Nephron progenitor cell (in vitro differentiated cells): ENCODE measurements at places on chromosomes 12 and 14.

- no peak overlapping the region for H3K27ac ChIP-seq
- H3K4me3 ChIP-seq = no peak overlapping the region
- peaks cover 4% of the 10 kb centered on the region for H3K27me3 ChIP-seq
- no peaks in the 10 kb centered on the region for H3K4me1 ChIP-seq
Observed at GRCh38 chr12:82593143-82593542, 93.6 kb upstream of the TMTC2 start.

DNA sequence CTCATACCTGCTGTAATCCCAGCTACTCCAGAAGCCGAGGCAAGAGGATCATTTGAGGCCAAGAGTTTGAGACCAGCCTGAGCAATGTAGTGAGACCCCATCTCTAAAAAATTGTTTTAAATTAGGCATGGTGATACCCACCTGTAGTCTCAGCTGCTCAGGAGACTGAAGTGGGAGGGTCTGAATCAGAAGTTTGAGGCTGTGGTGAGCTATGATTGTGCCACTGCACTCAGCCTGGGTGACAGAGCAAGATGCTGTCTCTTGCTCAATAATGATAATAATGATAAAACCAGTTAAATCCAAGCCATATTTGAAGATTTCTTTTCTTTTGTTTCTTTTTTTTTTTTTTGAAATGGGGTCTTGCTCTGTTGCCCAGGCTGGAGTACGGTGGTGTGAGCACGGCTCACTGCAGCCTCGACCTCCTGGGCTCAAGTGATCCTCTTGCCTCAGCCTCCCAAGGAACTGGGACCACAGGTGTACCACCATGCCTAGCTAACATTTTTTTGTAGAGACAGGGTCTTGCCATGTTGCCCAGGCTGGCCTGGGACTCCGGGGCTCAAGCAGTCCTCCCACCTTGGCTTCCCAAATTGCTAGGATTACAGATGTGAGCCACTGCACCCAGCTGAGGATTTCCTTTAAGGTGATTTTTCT lies 12.8 kb downstream of the PSMA6 start:
- H3K27ac ChIP-seq = no peak overlapping the region
- H3K27me3 ChIP-seq = peaks cover 3% of the 10 kb centered on the region
- H3K36me3 ChIP-seq = peaks cover 51% of the 10 kb centered on the region
- no peaks in the 10 kb centered on the region for H3K4me1 ChIP-seq

DNA sequence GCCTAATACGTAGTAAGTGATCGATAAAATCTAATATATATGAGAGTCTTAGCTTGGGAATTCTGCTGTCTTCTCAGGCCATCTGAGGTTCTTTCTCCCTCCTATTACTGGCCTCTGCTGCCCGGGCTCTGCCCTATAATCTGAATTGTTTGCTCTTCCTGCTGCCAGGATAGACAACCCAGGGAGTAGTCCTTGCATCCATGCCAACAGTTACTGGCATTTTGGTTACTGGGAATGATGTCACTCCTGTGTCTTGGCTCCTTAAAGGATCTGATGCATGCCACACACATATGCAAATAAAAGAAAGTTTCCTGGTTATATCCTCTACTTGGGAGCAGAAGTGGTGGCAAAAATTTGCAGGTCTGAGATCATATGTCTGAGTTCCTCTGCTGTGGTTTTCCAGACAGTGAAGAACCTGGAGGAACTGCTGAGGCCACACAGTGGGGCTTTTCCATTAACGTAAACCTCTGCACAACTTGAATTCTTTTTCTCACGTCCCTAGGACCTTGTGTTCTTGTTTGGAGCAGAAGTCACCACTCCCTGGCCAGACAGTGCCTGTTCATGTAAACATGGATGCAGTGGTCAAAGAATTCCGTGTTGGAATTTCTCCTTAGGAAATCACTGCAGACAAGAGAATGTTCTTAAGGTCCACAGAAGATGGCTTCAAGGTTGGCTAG lies 320.6 kb upstream of the TBX3 start:
- peaks cover 27% of the 10 kb centered on the region for H3K4me1 ChIP-seq
- peaks cover 25% of the 10 kb centered on the region for H3K27me3 ChIP-seq
- no peak overlapping the region for H3K27ac ChIP-seq
- DNase-seq = no peak
- H3K4me3 ChIP-seq = no peak overlapping the region

GRCh38 chr12:11901701-11902524 lies 168.8 kb upstream of the BCL2L14 start:
- peaks cover 18% of the 10 kb centered on the region for H3K27me3 ChIP-seq
- H3K27ac ChIP-seq = no peak overlapping the region
- no peak overlapping the region for H3K4me3 ChIP-seq
- H3K36me3 ChIP-seq = no peaks in the 10 kb centered on the region
- no peaks in the 10 kb centered on the region for H3K4me1 ChIP-seq
- no peak for DNase-seq

- H3K27me3 ChIP-seq = no peaks in the 10 kb centered on the region
- DNase-seq = no peak
- no peak overlapping the region for H3K27ac ChIP-seq
Observed at GRCh38 chr14:34426313-34427295, 35.4 kb downstream of the SPTSSA start.

- H3K27ac ChIP-seq = no peak overlapping the region
- DNase-seq = no peak
- peaks cover 23% of the 10 kb centered on the region for H3K36me3 ChIP-seq
- H3K4me1 ChIP-seq = peaks cover 5% of the 10 kb centered on the region
Observed at GRCh38 chr12:113322343-113322742, 12.6 kb downstream of the SLC8B1 start.

- H3K4me3 ChIP-seq = no peak overlapping the region
- H3K36me3 ChIP-seq = no peaks in the 10 kb centered on the region
- H3K27ac ChIP-seq = no peak overlapping the region
- peaks cover 13% of the 10 kb centered on the region for H3K4me1 ChIP-seq
Observed at GRCh38 chr14:101113108-101113612, 209.6 kb upstream of the RTL1 start.

- no peak for DNase-seq
- no peak overlapping the region for H3K4me3 ChIP-seq
- H3K4me1 ChIP-seq = peaks cover 11% of the 10 kb centered on the region
- H3K36me3 ChIP-seq = no peaks in the 10 kb centered on the region
- peaks cover 10% of the 10 kb centered on the region for H3K27me3 ChIP-seq
Observed at GRCh38 chr14:65904988-65905387, 492.5 kb downstream of the FUT8 start.

DNA sequence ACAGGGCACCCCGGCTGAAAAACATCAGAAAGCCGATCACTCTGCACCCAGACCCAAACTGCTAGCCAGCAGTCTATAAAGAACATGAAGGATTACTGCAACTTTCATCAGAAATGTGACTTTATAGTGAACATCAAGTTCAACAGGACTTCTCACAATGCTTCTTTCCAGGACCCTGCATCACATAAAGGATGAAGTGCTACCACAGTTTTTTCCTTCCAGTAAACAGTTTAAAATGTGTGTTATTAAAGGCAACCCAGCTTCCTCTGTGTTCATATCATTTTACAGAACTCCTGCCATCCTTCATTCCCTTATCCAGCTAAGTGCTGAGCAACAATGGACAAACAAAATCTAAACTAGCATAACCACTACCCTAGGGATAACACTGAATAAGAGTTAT lies 280.3 kb upstream of the DIO2 start:
- H3K4me1 ChIP-seq = peaks cover 6% of the 10 kb centered on the region
- H3K36me3 ChIP-seq = no peaks in the 10 kb centered on the region
- H3K4me3 ChIP-seq = no peak overlapping the region
- no peak overlapping the region for H3K27ac ChIP-seq
- H3K27me3 ChIP-seq = peaks cover 3% of the 10 kb centered on the region

- H3K4me1 ChIP-seq = peaks cover 21% of the 10 kb centered on the region
- no peaks in the 10 kb centered on the region for H3K27me3 ChIP-seq
- H3K36me3 ChIP-seq = no peaks in the 10 kb centered on the region
Observed at GRCh38 chr14:80364274-80364673, 153.0 kb upstream of the DIO2 start.

DNA sequence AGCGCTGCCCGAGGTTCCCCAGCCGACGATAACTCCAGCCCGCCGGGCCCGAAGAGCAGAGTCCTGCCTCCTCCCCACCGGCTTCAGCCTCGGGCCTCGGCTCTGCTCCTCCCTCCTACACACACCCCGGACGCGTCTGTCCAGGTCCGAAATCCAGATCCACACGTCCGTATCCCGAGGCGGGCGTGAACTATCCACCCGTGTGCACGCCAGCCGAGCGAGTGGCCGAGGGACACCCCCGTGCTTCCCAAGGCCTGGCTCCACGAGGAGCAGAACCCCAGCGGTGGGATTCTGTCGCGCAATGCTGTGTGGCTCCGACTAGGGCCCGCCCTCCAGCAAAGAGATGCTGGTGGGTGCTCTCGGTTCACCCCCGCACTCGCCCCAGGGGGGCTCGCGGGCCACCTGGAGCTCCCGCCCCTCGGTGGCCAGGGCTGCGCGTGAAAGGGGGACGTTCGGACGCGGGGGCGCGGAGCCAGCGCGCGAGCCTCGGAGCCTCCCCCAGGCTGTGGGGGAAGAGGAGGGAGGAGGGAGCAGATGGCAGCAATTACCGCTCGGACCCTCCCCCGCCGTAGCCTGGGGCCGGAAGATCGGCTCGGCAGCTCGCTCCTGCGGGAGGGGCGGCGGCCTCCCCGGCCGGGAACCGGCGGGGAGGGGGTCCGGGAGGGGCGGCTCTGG lies 18.9 kb upstream of the ANKRD33 start:
- peaks cover 13% of the 10 kb centered on the region for H3K27me3 ChIP-seq
- H3K4me1 ChIP-seq = peaks cover 94% of the 10 kb centered on the region
- DNase-seq = peak; percentile 65
- H3K27ac ChIP-seq = no peak overlapping the region

DNA sequence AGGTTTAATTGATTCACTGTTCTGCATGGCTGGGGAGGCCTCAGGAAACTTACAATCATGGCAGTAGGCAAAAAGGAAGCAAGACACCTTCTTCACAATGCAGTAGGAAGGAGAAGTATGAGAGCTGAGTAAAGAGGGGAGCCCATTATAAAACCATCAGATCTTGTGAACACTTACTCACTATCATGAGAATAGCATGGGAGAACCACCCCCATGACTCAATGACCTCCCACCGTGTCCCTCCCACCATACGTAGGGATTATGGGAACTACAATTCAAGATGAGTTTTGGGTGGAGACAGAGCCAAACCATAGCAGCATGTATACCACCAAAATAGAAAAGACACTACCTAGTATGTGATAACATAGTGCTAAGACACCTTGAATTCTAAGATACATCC lies 2.9 kb upstream of the HMGA2 start:
- no peak for DNase-seq
- peaks cover 30% of the 10 kb centered on the region for H3K36me3 ChIP-seq
- H3K4me1 ChIP-seq = peaks cover 42% of the 10 kb centered on the region
- peak overlapping the region; percentile 40 for H3K27ac ChIP-seq
- H3K4me3 ChIP-seq = peak overlapping the region; percentile 53
- no peaks in the 10 kb centered on the region for H3K27me3 ChIP-seq

DNA sequence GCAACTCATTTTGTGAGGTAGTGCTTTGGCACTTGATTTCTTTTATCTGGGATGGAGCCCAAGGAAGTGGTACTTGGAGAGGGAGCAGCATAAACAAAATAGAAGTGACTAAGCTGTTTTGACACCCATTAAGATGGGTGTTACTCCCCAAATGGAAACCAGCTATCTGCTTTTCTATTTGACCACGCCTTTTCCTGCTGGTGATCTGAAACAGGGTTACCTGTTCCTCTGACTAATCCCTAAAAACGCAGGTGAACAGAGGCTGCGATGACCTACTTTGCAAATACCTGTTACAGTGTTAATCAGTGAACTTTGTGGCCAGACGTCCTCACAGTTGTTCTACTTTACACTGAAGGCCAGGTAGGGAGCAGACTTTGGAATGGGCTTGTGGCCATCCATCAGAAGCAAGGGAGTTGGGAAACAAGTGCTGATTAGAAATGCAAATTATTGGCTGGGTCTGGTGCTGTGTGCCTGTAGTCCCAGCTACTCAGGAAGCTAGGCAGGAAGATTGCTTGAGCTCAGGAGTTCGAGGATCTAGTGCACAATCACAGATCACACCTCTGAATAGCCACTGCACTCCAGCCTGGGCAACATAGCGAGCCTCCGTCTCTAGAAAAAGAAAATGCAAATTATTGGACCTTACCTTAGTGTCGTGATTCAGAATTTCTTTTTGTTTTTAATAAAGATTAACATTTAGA lies 58.3 kb upstream of the HECTD1 start:
- peak overlapping the region; percentile 73 for H3K27ac ChIP-seq
- peaks cover 10% of the 10 kb centered on the region for H3K4me1 ChIP-seq
- peaks cover 5% of the 10 kb centered on the region for H3K27me3 ChIP-seq
- H3K36me3 ChIP-seq = no peaks in the 10 kb centered on the region
- DNase-seq = no peak

GRCh38 chr14:27528328-27528727 lies 930.5 kb upstream of the NOVA1 start:
- H3K36me3 ChIP-seq = no peaks in the 10 kb centered on the region
- H3K27me3 ChIP-seq = peaks cover 4% of the 10 kb centered on the region
- no peak overlapping the region for H3K4me3 ChIP-seq
- H3K27ac ChIP-seq = no peak overlapping the region
- DNase-seq = peak; percentile 9
- H3K4me1 ChIP-seq = peaks cover 4% of the 10 kb centered on the region

DNA sequence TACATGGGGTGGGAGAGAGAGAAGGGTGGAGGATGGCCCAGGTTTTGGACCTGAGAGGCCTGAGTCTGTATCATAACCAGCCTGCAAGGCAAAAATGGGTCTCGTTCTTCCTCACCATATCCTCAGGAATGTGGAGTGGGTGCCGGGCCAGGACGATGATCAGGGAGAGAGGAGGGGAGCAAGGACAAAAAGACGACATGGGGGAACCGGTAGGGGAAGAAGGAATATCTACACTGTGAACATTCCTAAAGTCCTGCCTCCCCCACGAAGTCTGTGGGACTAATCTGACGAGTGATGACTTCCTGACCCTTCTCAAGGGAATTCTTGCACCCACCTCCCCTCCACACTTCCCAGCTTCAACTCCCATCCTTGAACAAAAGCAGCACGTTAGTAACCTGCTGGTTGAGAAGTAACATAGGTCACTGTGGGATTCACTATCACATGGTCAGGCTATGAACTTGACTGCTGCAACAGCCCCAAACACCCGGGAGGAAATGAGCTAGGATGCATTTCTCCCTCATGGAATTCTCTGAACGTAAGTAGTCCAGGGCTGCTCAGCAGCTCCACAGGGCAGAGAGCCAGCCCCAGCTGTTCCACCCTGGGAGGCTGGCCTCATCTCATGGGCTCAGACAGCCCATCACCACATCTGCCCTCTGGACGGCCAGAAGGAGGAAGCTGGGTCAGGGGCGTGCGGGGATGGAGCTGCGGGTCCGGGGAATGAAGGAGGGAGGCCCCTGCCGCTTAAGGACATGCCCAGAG lies 36.8 kb upstream of the VWF start:
- no peak for DNase-seq
- no peaks in the 10 kb centered on the region for H3K36me3 ChIP-seq
- peak overlapping the region; percentile 10 for H3K27ac ChIP-seq
- H3K27me3 ChIP-seq = no peaks in the 10 kb centered on the region
- H3K4me1 ChIP-seq = peaks cover 44% of the 10 kb centered on the region

GRCh38 chr12:123227581-123228258 lies 5.2 kb downstream of the MPHOSPH9 start:
- no peaks in the 10 kb centered on the region for H3K27me3 ChIP-seq
- no peak overlapping the region for H3K27ac ChIP-seq
- H3K4me3 ChIP-seq = no peak overlapping the region
- peaks cover 33% of the 10 kb centered on the region for H3K36me3 ChIP-seq
- H3K4me1 ChIP-seq = peaks cover 33% of the 10 kb centered on the region
